GM23248 (cell line): ENCODE measurements at places on chromosomes 6 and 20. TPM values are rescaled to one million over a fixed set of nuclear protein-coding genes. Genes with fewer than 3 reads are reported as not detected.

The FAM209B gene
- not detected in 2 replicates for total RNA-seq

The PAK5 gene
- not detected in 2 replicates for total RNA-seq

The CD40 gene
- 1.8 and 2.5 TPM in 2 replicates for total RNA-seq

The TSBP1 gene
- not detected in 2 replicates for total RNA-seq

The TSPYL4 gene
- 34.1 and 38.2 TPM in 2 replicates for total RNA-seq

- DNase-seq, result no peak
Measured at GRCh38 chr6:23752414-23752813, 373.6 kb upstream of the NRSN1 start.

DNA sequence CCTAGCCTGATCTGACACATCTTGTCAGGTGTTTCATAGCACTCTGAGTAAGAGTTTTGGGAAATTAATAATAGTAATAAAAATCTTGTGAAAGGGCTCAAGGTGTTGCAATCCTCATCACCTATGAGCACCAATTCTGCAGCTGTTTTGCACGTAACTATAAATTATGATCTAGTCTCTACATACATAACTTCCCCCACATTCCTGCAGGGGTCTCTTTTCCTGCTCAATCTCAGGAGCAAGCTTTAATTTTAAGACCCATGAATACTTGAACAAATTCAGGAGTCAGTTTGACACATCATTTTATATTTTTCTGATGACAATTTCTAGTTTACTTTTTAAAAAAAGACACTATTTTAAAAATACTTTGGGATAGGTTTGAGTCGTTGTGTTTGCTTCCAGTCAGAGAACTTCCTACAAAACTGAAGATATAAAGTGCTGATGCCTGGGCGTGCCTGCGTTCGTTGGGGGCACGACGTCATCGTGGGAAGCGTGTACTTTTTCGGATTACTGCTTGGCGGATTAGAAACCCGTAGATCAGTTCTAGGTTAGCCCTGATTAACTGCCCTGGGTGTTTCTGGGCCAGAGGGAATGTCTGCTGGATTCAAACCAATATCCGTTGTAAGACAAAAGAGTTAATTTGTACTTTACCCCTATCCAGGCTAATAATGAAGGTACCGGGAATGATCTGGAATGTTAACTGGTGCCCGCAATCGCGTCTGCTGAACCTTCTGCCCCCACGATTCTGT is 1.0 kb upstream of the E2F3 start:
- peak; percentile 55 for DNase-seq

GRCh38 chr6:106886922-106887797 is 87.4 kb downstream of the CD24 start:
- no peak for DNase-seq

DNA sequence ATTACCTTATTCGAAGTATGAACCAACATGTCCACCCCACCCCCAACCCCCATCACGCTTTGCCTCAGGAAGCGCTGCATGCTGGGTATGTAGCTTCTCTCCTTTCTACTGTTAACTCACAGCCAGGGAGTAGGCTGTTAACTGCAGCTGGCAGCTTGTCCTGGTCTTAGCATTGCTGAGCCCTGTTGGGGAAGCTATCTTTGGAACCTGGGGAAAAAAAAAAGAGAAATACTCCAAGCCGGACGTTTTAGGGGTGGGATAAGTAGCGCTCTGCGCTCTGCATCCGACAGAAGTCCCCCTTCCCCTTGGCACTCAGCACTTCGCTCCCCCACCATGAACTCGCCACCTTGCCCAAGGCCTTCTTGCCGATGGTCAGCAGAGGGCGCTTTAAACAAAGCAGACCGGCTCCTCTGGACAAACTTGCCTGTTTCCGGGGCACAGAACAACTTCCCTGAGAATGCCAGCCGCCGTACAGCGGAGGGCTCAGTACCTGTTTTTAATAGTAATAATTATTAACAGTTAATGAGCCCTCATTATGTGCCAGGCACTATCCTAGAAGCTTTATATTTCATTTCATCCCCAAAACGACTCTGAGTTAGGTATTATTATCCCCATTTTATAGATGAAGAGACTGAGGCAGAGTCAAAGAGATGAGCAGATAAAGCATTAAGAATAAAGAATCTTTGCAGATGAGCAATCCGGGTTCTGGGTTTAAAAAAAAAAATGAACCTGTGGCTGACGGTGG is 35.2 kb upstream of the MDFI start:
- peak; percentile 87 for DNase-seq

- DNase-seq, result peak; percentile 46
Measured at GRCh38 chr6:138722425-138723371, 50.9 kb upstream of the CCDC28A start.

DNA sequence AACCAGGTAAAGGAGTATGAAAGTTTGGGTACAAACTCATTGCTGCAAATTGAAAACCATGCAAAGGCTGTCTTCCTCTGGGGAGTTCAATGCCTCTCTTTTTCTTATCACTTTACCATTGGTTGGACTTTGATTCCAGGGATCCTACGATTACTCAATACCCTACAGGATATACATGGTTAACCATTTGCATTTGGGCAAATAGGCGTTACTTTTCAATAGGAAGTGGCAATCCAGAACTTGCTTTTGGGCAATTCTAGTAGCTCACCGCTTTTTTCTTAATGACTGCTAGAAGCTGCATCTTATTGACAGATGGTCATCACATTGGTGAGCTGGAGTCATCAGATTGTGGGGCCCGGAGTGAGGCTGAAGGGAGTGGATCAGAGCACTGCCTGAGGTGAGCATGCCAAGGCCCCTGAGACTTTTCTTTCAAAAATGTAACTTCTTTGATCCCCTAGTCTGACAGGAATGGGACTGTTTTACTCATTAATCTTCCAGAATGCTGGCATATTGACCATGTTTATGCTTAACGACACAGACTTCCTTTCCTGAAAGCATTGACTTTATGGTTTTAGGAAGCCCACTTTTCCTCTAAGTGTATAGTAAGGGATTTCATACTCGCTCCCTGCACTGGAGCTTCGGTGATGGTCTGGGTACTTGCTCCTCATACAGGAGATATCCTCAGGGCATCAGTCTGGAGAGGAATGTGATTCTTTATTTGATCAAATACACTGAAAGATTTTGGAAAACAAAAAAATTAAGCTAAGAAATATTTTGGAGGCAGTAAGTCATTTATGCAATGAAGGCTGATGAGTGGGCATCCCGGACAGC is at the start of gene CCR6:
Gene CCR6 (plus strand): TSS at position 270 of the 831 bp plus-strand sequence. CDS start 13,039 bp downstream, outside the sequence.
- no peak for DNase-seq

DNA sequence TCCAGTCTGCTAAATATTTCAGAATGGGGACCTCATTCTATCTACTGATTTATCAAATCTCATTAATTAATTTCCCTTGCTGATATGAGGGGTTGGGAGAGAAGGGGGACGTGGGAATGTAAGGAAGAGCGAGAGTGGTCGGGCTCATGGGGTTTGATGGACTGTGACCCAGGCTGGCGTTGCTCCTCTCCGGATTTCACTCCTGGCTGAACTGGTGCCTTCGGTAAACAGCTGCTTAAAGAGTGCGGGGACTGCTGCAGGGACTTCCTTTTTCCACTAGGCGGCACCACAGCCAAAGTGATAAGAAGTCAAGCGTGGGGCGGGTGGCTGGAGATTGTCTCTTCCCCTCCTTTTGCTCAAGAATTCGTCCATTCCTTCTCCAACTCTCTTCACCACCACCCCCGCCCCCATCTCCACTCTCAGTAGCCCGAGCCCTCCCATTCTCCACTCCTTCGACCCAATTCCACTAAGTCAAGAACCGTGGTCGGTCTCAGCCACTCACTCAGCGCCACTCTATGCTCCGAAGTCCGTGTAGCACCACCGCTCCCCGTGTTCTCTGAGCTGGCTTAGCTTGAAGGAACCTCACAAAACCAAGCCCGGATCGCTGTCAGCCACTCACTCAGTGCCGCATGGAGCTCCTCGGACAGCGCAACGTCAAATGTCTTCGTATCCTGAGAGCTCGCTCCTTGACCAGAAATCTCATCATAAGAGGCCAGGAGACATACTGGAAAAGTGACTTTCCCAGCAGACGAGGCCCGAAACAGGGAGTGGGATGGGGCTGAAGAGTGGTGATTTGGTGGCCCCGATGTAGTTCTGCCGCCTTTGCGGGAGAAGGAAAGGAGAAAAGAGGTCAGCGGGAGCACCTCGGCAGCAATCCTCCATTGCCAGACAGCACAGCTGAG is 9.7 kb downstream of the TRIM31 start:
- peak; percentile 91 for DNase-seq

DNA sequence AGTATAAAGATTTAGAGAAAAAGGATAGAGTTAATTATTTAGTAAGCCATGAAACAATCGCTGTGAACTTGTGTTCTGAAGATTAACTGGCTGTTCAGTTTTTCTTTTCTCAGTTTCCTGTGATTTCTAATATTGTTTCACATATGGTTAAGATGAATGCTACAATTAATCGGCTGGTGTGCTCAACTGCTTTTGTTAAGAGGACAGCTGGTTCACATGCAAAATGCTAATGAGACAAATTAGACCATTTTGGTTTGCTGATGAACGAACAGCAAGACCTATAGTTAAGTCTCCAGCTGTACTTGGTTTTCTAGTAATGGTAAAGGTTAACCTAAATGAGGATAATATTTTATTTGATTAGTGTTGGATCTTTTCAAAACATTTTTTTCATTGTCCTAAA is 10.8 kb upstream of the NHSL1 start:
- no peak for DNase-seq

DNA sequence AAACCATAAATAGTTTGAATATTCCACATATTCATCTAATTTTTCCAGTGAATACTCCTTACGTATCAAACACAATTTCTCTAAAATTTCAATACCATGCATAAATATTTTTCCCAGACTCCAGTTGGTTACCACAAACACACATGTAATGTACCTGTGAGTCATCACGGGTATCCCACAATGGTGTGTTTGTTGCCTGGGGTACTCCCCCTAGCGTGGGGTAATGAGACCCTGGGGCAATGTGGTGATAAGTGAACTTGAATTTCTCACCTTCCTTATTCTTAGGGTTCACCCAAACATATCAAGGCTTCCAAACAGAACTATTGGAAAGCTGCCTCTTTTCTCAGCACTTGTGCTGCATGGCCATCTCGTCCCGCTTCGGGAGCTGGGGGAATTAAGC is 51.0 kb downstream of the STX7 start:
- DNase-seq, result no peak

DNA sequence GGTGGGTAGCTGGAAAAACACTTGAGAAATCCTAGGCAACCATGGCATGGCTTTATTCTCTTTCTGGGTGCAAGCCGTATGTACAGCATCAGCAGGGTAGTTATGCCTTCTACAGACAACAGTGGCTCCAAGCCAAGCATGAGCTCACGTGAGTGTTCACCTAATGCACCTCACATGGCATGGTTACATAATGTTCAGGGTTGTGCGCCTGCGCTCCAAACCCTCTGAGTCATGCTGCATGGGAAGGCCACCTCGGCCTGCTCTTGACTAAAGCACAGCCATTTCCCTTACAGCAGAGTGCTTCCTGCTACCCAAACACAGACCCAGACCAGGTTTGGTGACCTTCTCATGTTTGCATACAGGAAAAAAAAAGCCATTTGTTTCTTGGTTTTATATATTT is 96.2 kb downstream of the VIP start:
- no peak for DNase-seq

DNA sequence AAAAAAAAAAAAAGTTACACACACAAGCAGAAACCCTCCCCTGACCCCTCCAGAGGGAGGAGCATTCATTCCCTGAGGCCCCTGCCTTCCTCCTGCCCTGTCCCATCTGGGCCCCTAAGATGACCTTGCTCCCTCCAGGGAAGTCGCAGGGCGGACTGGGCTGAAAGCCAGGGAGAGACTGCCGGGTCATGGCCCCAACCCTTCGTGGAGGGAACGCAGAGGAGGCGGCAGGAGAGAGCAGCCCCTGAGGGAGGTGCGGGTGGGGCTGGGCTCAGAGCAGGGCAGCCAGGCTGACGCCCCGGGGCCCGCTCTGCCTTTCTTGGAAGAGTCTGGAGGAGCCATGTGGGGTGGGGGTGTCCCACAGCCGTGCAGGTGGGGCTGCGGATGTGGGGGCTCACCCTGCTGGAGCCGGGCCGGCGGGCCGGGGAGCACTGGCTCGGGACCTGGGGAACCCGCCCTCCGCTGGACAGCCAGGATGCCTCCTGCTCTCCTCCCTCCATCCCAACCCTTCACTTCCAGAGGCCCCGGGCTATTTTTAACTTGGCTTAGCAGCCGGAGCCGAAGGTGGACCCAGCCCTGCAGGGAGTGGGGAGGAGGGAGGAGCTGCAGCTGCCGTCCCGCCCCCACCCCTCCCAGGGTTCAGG is 15.0 kb upstream of the ABHD16B start:
- peak; percentile 50 for DNase-seq

DNA sequence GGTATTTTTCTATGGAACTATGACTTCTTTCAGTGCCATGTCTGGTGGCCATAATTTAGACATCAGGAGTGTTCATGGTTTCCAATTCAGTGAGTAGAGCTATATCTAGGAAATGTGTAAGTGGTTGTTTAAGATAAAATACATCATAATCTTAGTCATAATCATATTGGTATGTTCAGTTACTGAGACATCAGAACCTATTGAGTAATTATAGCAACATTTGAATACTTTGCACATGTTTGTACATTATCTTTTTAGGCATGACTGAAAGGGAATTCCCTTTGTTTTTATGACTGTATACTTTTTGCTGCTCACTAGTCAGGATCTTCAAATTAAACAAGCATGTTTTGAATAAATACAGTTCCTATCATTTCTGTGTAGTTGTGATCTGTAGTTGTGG is 64.0 kb downstream of the STXBP5 start:
- peak; percentile 48 for DNase-seq

GRCh38 chr6:144150710-144151657 is 667 bp downstream of the STX11 start:
- peak; percentile 59 for DNase-seq

- no peak for DNase-seq
Measured at GRCh38 chr6:163128324-163128723, 286.2 kb upstream of the QKI start.

- no peak for DNase-seq
Measured at GRCh38 chr20:34798871-34799270, 26.6 kb downstream of the NCOA6 start.

DNA sequence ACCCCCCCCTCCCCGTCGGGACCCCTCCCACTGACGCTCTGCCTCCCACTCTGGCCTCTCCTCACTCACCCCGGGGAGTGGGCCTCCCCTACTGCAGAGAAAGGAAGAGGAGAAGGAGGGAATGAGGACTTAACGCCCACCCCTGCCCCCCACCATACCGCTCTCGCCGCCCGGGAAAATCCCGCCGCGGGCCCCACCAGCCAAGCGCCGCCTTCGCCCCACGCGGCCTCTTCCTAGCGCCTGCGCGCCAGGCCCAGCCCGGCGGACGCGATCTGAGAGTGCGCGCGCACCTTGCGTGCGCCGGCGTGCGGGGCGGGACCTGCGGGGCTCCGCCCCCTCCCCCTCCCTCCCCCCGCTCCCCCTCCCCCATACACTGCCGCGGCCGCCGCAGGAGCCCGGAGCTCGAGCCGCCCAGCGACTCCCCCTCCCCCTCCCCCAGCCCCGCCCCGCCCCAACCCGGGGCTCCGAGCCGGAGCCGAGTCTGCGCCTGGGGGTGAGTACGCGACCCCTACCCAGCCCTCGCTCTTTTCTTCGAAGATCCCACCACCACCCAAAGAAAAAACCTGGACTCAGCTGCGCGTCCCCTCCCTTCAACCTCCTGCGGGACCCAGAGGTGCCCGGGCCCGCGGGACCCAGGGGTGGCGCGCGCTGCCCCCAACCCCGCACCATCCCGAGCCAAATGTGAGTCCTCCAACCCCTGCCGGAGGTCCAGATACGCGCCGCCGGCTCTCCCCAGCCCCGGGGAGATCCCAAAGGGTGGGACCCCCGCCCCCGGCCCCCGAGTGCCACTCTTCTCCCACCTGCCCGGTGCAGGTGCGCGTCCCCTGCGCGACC is at the start of the genes MRPL14 and TMEM63B:
Gene MRPL14 (minus strand): TSS at position 267 of the 834 bp plus-strand sequence. CDS start 10,841 bp downstream, outside the sequence.
Gene TMEM63B (plus strand): TSS at position 369 of the 834 bp plus-strand sequence. CDS start 7,031 bp downstream, outside the sequence.
- DNase-seq, result peak; percentile 97

GRCh38 chr20:25196786-25197120 is 1.2 kb downstream of the ENTPD6 start:
- no peak for DNase-seq
